Stimulated activated naive CD4-positive, alpha-beta T cell treated with Interleukin-2 at 50 U/mL for 16 hours (primary cell): ENCODE measurements at places on chromosomes 2 and 18.

DNA sequence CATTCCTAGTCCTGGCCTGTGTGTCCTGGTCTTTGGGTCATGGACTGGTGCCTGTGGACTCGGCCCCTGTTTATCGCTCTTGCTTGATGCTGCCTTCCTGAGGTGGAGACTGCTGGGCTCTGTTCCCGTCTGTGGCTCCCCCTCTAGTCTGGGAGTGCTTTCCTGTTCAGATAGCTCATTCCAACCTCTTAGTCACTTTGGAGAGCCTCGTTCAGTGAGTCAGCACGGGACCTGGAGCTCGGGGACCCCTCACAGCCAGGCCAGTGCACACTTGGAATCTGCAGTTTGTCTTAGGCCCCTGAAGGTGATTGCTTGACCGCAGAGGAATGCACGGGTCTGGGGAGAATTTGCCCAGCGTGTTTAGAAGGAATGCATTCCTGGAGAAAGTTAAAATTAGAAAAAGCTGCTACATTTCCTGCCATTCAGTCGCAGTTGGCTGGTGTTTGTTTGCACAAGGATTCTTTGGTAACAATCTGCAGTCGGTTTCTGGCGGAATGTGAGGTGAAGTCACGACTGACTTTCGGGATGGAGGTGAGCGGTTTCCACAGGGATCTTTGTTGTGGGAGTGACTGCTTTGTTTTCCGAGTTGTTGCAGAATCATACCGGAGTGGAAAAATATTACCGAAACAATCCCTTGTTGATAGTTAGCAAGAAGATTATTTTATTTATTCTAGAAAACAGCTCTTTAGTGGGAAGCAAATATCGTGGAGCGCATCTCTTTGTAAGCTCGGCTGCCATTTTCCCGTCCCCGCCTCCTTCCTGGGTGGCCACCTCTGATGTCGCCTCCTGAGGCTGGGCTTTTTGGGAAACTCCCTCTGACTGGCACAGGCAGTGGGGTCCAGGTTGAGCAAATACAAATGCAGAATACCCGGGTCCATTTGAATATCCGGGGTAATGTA, 29.6 kb downstream of the SH3BP4 start:
- no peak for DNase-seq

- DNase-seq, result no peak
Measured at GRCh38 chr2:181122601-181123000, 142.2 kb downstream of the UBE2E3 start.

GRCh38 chr2:134623796-134624195, 95.0 kb downstream of the TMEM163 start:
- DNase-seq, result no peak

- DNase-seq, result no peak
Measured at GRCh38 chr2:174791020-174791419, 26.7 kb upstream of the CHRNA1 start.

GRCh38 chr18:44325903-44326635, 354.6 kb upstream of the SETBP1 start:
- DNase-seq, result no peak

- no peak for DNase-seq
Measured at GRCh38 chr2:88024509-88024908, 8.2 kb upstream of the RNU2-63P start.

DNA sequence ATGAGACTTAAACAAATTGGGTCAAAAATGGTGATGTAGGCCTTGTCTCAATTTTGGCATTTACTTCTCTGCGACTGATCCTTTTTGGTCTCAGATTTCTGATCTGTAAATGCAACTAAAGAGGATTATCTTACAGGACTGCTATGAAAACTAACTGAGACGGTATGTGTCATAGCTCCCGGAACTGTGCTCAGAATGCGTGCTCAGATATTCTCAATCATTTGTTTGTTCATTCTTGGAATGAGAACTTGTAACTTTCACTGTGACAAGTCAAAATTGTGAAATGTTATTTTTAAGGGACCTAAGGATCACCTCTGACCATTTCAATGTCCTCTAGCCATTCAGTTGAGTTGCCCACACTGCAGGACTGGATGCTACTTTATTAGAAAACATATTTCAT, 498.2 kb upstream of the PIK3C3 start:
- no peak for DNase-seq

DNA sequence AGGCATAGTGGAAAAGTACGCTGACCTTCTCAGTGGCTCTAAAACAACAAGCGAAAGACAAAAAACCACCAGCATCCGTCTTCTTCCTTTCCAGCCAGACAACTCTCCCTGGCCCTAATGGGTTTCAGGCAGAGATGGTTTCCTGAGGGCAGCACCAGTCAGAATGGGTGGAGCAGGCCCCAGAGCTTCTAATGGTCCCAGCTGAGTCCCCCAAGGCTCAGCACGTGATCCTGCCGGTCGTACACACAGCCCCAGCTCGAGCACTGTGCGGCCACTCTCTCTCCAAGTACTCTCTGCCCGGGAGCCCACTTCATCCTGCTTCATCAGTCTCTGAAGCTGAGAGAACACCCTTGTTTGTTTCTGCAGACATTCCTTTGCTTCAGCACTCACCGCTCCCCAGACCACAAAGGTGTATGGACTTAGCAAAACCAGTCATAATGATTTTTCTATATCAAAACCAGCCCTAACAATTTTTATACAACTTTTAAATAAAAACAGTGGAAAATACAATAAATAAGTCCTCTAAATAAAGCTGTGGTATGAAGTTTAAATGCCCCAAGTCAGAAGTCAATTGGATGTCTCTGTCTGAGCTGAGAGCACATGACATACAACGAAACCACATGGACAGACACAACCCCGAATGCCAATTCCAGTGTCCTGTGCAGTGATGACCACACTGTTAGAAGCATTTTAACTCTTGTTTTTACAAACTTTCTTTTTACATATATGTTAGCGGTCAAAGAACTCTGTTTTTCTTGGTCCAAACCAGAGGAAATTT, 63.9 kb downstream of the PARD6G start:
- DNase-seq, result no peak

- DNase-seq, result no peak
Measured at GRCh38 chr2:1278861-1279260, 134.4 kb upstream of the TPO start.

GRCh38 chr2:72676341-72677025, 149.3 kb downstream of the EXOC6B start:
- DNase-seq, result no peak

GRCh38 chr18:3869848-3870247, 419.9 kb downstream of the TGIF1 start:
- no peak for DNase-seq
